T-helper 22 cell (primary cell): ENCODE measurements at places on chromosomes 4 and X.

DNA sequence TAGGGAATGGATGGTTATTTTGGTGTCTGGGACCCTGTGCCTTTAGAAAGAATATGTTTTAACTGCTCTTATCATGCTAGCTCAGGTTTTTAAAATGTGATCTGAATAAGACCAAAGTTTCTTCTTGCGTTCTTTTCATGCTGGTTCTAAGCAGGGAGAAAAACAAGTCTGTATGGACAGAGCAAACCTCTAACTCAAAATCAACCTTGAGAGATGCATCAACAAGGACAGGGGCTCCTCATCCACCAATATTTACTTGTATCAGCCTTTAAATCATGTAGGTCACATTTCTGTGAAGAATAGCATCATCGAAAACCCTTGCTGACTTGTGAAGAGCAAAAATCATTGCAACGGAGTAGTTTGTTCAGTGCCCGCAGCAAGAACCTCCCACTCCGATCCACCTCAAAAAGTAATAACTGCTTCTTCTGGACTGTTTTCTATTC lies 1.2 kb downstream of the ATP10D start:
- DNase-seq, result no peak

GRCh38 chr4:82618103-82618720 lies 56.4 kb upstream of the TMEM150C start:
- DNase-seq, result no peak

DNA sequence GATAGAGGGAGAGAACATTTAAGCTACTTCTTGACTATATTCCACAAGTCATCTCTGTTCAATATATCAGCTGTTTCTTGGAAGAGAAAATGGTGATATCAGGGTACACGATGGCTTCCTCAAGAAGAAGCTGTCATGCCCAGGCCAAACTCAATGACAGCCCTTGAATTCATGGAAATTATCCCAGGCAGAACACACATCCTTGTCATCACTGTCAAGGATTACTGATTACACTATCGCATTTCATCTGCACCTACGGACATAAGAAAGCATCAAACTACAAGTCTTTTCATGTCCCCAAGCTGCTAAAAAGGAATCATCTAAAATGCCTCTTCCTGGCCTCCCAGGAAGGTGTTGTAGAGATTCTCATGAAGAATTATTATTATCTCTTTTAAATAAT lies 165.2 kb upstream of the SLC7A11 start:
- no peak for DNase-seq

GRCh38 chr4:174248407-174248806 lies 35.1 kb downstream of the FBXO8 start:
- DNase-seq, result no peak
